ENCODE measurements at places on chromosomes 6 and 20.

GRCh38 chr20:33563788-33564187, 73.9 kb downstream of the CBFA2T2 start:
- no peak for DNase-seq

DNA sequence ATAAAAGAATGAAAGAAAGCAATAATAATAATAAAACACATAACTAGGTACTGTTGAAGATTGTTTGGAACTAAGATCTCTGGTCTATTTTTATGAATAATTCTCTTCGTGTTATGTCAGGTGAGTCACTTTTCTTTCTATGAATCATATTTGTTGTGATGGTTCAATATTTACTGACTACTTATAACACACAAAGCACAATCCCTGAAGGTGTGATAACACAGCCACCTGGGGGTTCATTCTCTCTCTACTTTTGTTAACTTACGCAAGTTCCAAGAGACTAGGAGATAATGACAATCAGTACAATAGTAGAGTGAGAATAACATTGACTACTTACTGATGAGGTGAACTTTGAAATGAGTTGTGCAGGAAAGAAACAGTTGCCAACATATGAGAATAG, 149.9 kb downstream of the IBTK start:
- DNase-seq, result no peak

GRCh38 chr6:1606780-1607515, 2.8 kb upstream of the FOXC1 start:
- DNase-seq, result no peak

GRCh38 chr20:20447196-20447595, 79.3 kb downstream of the INSM1 start:
- no peak for DNase-seq

DNA sequence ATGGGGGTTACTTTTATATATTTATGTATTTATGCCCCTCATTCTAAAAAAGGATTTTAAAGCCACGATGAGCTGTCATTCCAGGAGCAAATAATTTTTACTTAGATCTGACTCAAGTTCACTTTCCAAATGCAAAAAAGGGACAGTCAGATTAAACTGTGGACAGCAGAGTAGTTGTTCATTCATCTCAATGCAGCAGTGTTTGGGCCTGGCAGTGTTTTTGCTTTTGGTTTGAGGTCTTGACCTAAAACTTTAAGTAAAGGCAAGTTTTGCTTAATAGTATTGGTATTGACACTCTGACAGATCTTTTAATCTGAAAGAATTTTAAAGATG, 13.9 kb downstream of the JARID2 start:
- DNase-seq, result no peak

GRCh38 chr6:109488001-109488400, 5.0 kb upstream of the ZBTB24 start:
- DNase-seq, result no peak

GRCh38 chr20:39492223-39492797, 530.2 kb downstream of the DHX35 start:
- no peak for DNase-seq

GRCh38 chr6:126955621-126956020, 162.8 kb upstream of the RSPO3 start:
- DNase-seq, result no peak

DNA sequence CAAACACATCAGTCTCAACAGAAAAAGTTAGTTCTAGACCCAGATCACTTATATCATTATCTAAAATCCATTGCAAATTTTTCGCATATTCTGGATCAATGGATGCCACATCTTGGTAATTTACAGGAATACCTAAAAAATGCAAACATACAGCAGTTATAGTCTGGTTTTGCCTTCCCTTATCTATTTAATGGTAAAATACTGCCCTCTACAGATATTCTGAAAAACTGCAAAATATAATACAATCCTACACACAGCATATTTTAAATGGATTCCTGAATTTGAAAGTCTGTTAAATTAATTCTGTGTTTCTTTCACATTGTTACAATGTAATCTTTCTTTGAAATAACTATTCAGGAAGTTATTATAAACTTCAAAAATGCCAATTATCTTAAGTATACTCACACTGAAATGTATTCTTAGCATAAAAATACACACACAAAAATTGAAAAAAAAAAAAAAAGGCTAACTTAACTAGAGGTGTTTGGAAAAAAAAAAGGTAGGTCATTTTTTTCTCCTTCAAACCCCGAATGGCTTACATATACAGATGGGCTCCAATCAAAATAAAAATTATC, 88.4 kb downstream of the HACE1 start:
- DNase-seq, result no peak

- DNase-seq, result no peak
Measured at GRCh38 chr20:12699374-12700228, 309.2 kb upstream of the SPTLC3 start.

GRCh38 chr20:21395666-21396598, 1.4 kb downstream of the NKX2-4 start:
- peak; percentile 26 for DNase-seq

DNA sequence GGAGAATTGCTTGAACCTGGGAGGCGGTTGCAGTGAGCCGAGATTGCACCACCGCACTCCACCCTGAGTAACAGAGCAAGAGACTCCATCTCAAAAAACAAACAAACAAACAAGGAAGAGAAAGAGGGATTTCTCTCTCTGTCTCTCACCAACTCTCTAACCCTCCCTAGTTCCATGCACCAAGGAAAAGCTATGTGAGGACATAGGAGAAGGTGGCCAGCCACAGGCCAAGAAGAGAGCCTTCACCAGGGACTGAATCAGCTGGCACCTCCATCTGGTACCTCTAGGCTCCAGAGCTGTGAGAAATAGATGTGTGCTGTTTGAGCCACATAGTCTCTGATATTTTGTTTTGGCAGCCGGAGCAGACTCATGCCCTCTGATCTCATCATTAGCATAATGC, 9.0 kb upstream of the FAM110A start:
- no peak for DNase-seq

DNA sequence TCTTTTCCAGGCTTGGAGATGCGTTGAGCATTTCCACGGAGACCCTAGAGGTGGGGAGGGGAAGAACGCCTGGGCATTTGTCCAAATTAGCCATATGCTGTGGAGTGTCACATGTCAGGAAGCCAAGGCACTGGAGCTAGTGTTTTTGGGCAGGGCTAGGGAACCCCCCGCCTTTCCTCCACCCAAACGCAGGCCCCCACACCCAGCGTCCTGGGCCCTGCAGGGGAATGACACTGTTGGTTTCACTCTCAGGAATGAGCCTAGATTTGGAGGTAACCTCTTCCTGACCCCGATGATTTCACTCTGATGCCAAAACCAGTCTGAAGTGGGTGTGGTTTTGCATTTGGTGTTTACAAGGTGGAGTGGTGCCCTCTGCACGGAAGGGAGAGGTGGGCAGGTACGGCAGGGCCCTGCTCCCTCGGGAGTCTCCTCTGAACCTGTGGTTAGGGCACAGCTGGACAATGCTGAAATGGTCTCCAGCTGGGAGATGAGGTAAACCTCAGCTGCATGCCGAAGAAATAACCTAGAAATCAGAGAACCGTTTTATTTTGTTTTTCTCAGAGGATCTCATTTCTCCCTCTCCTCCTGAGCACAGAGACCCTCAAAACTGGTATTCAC, 29.5 kb downstream of the MTHFD1L start:
- DNase-seq, result no peak

GRCh38 chr6:39049575-39050283, 1.1 kb downstream of the GLP1R start:
- DNase-seq, result no peak

DNA sequence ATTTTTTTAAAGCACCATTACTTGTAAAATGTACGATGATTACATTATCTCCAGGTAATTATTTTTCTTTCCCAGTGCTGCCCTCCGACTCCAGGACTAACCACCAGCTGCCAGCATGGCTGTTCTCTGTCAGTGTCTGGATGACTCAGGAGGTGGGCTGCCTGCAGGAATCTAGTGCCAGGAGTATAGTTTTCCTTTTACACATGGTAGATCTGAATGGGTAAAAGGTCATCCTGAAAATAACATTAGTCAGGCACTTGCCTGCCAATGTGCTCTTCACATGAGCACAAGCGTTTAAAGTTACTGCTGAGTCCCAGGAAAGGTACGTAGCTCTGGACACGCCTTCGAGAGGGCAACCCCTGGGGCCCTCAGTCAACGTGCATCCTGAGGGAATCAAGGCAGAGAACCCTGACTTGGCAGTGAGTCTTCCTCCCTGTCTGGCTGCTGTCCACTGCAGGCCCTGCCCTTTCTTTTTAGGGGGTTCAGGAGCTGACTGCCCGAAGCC, 2.4 kb downstream of the DYNLT1 start:
- DNase-seq, result no peak

GRCh38 chr20:58330687-58331086, 21.2 kb downstream of the RAB22A start:
- no peak for DNase-seq

DNA sequence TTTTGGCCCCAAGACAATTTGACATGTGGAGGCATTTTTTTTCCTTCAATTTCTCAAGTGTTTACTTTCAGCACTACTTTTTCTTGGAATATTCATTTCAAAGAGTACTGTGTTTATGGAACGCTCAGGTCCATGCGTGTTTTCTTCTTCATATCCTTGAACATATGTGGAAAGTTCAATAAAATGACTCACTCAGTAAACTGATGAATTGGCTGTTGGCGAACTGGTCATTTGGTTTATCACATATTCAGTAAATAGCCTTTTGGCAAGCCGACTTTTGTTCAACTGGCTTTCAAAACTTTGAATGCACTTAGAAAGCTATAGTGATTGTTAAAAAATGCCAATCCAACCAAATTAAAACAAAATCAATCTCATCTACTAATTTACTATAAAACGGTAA, 964.6 kb upstream of the SLC35B3 start:
- DNase-seq, result no peak

DNA sequence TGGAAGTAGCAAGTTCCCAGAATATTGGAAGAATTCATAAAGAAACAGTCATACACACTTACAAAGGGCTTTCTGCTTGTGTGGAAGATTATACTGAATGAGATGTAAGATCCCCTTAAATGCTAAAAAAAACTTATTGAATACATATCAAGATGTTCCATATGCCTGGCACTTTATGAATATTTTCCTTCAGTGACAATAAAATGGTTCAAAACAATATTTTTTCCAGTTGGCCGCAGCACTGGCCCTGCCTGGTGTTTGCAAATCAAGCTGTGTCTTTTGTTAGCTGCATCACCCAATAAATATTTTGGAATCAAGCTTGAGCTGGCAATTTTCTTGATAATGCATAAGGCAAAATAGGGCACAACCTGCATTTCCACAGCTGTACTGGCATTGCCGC, 51.2 kb downstream of the CFAP61 start:
- DNase-seq, result no peak

DNA sequence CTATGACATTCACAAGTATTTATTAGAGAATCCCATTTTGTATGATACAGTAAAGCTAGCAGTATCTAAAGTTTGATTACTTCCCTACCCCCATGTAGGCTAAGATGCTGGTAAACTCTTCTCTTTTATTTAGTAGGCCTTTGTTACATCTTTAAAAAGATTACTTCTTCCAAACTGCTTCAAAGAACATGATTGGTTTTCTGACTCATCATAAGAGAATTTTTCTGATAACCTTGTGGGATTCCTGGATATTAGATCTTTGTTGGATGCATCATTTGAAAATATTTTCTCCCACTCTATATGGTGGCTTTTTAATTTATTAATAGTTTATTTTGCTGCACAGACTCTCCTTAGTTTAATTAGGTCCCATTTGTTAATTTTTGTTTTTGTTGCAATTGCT, 898.3 kb upstream of the ADGRB3 start:
- DNase-seq, result no peak

DNA sequence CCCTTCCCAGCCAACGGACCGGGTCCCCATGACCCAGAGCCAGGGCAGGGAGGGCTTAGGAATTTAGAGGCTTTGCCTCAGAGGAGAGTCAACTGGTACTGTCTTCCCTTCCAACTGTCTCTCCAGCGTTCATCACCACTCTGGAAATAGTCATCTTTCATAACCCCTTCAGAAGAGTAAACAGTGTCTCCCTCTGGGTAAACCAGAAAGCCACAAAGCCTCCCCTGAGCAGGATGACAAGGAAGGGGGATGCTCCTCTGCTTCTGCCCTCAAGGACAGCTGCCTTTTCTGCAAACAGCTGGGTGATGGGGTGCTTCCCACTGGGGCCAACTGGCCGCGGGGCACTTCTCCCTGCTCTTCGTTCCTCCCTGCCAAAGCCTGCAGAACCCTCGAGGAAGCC, 90.1 kb downstream of the PSMG4 start:
- no peak for DNase-seq

GRCh38 chr20:6868861-6869260, 101.4 kb downstream of the BMP2 start:
- no peak for DNase-seq

DNA sequence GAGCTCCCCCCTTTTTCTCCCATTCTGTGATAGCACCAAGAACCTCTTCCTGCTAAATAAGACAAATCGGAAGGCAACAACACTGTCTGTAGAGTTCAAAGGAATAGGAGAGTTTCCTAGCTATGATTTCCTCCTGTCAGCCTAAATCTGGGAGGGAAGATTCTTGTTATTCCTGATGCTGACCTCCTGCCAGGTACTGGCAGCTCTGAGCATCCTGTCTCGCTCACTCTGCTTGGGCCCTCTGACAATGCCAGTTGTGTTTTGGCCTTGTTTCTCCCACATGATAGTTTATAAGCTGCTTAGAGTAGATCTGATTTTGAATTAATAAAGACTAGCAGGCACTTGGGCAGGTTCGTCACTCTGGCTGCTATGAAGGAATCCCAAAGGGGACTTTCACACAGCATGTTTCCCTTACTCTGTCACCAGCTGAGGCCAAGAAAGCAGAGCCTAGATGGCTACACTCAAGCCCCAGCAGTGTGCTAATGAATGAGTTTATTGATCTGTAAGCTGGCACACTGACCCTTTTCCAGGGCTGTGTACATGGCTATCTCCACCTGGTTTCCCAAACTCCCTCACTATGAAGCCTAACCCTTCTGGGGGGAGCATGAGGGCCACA, 52.3 kb downstream of the UQCC1 start:
- DNase-seq, result no peak

DNA sequence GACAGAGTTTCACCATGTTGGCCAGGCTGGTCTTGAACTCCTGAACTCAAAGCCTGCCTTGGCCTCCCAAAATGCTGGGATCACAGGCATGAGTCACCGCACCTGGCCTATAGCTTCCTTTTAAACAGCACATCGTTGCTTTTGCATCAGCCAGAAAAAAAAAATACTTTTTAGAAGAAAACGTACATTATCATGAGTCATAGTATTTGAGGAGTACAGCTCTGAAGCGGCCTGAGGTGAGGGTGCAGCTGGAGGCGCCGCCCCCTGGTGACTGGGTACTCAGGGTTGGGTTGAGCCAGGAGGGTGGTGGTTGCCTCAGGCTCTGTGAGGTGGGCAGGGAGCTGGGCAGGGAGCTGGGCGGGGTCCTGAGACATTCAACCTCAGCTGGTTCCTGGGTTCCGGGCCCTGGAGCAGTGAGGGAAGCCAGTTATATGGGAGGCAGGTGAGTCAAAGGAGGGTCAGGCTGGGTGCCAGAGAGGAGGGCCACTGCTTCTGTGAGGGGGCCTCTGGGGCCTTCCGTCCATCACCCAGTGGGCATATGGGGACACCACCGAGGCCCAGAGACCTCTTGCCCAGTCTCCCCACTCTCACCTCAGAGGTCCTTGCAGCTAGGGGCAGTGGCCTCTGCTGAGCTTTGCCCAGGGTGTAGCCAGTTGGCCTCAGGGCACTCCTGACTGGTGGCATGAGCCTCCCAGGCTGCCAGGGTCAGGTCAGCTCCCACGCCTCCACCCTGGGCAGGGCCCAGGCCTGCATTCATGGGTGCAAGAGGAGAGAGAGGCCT, 11.7 kb upstream of the ID1 start:
- no peak for DNase-seq

GRCh38 chr6:83352424-83353061, 78.3 kb downstream of the ME1 start:
- DNase-seq, result no peak
